SK-MEL-5 (cell line): ENCODE measurements at places on chromosomes 2 and 18. TPM values are rescaled to one million over a fixed set of nuclear protein-coding genes. Genes with fewer than 3 reads are reported as not detected.

GRCh38 chr2:140862181-140862580 is 1268.6 kb downstream of the LRP1B start:
- DNase-seq: no peak

TXNL4A gene
- total RNA-seq: 126 and 158 TPM in 2 replicates

- peak; percentile 87 for DNase-seq
Measured at GRCh38 chr2:68909793-68910674, 38.8 kb upstream of the BMP10 start.

ASXL3 gene
- not detected in 2 replicates for total RNA-seq

DNA sequence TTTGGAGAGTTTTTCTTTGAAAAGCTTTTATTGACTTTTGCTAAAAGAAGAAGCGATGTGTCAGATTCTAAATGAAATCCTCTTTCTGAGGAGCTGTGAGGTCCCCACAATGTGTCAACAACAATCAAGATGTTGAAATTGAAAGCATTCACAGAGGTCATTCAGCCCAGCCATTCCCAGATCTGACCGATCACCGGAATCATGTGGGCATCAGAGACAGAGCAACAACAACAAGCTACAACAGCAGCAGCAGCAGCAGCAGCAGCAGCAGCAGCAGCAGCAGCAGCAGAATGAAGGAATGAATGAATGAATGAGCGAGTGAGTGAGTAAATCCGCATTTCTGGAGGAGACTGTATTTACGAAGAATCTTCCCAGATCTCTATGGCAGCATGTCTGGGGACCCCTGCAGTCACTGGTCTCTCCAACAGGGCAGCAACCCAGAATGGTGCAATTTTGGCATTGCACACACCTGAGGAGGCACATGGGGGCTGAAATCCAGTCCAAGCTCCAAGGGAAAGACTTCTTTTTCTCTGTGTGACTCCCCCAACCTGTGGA is 299.0 kb downstream of the MYCN start:
- DNase-seq: no peak

- no peak for DNase-seq
Measured at GRCh38 chr2:150027164-150027563, 439.6 kb upstream of the MMADHC start.

GRCh38 chr2:233968556-233968955 is 51.4 kb downstream of the TRPM8 start:
- DNase-seq: no peak

DNA sequence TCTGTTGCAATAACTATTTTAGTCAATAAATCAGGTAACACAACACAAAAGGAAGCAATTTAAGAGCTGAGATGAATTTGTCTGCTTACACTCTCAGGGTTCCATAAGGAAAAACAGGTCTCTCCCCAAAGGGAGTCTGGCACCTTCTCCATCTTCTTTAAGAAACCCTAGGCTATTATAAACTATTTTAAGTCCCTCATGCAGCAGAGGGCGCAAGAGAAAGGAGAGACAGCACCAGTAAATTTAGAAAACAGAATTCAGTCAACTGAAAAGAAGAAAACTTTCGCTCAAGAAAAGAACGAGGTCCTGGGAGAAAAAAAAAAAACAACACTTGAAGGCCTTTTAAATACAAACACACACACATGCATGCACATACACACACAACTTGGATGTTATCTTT is 19.1 kb downstream of the SULT1C4 start:
- peak; percentile 59 for DNase-seq

VWC2L gene
- total RNA-seq: not detected in 2 replicates

DNA sequence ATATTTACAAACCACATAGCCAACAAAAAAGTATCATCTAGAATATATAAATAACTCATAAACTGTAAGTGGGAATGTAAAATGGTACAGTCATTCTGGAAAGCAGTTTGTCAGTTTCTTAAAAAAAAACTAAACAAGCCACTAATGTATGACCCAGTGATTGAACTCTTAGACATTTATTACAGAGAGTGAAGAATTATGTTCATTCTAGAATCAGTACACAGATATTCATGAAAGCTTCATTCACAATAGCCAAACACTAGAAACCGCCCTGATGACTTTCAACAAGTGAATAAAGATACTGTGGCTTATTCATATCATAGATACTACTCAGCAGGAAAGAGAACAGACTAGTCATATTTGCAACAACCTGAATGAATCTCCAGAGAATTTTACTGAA is 1541.5 kb downstream of the LRP1B start:
- DNase-seq: peak; percentile 37

- DNase-seq: no peak
Measured at GRCh38 chr18:37483984-37484819, 81.4 kb downstream of the CELF4 start.

DNA sequence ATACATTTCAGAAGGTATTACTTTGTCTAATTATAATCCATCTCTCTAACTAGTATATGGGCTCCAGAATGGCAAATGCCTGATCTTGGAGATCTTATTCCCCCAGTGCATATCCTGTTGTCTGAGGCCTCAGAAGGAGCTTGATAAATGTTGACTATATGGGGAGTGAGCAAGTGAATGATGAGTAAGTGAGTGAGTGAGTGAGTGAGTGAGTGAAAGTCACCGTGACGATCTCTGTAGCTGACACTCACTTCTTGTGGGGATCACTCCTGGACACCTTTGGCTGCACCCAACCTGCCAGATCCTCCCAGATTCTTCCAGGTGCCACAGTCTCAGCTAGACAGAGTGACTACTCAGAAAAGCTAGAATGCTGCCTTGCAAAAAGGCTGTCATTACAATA is 2.8 kb downstream of the XDH start:
- DNase-seq: no peak

DNA sequence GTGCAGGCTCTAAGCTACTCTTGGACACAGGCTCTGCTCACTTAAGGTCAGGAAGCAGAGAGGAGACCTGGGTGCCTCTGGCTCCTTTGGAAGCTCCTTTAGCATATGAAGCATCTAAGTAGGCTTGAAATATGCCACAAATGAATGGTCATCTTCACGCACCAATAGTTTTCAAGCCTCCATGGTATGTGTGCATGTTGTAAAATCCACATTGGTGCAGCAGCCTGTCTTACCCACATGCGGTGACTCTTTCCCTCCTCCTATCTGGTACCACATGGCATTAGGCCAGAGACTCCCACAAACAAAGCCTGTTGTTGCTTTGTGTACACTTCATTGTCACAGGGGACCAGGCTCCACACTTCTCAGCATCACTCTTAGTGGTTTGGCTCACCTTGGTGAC is 442.2 kb upstream of the RAB12 start:
- no peak for DNase-seq

DNA sequence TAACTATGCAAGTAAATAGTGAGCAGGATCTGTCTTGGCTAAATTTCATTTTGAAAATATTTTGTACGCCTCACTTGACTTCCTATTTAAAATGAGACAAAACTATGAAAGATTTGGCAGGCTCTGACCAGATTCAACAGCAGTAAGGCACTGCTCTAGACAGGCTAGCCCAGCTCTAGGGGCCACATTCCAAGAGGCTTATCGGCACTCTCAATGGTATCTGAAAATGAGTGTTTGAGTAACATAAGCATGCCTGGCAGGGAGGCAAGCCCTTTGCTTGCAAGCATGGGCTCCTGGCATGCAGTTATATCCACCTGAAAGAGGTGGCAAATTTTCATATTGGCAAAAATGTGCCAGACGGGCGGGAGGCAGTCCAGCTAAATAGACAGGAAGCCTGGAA is 10.5 kb downstream of the CAPN13 start:
- no peak for DNase-seq

STPG4 gene
- total RNA-seq: 0.26 TPM in 1 of 2 replicates, not detected in the other

- no peak for DNase-seq
Measured at GRCh38 chr18:14935210-14935609, 187.2 kb downstream of the ANKRD30B start.

GRCh38 chr2:26088038-26088643 is 54.3 kb downstream of the RAB10 start:
- peak; percentile 66 for DNase-seq

- no peak for DNase-seq
Measured at GRCh38 chr18:6487968-6488367, 73.3 kb upstream of the L3MBTL4 start.

DNA sequence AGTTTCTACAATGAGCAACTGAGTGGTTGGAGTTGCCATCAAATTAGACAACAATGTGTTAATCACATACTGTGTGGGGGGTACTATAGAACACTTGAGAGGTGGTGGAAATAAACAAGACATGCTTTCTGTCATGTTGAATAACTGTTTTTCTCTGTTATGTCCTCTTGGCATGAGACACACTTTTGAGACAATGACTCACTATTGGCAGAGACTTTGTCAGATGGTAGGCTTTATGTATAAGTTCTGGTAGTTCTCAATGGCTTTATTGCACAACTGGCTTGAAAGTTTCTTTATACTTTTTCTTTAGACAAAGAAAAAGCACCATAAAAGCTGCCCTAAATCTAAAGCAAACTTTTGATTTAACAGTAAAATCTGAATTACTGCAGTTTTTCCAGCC is 578.7 kb downstream of the ADCYAP1 start:
- peak; percentile 64 for DNase-seq

DNA sequence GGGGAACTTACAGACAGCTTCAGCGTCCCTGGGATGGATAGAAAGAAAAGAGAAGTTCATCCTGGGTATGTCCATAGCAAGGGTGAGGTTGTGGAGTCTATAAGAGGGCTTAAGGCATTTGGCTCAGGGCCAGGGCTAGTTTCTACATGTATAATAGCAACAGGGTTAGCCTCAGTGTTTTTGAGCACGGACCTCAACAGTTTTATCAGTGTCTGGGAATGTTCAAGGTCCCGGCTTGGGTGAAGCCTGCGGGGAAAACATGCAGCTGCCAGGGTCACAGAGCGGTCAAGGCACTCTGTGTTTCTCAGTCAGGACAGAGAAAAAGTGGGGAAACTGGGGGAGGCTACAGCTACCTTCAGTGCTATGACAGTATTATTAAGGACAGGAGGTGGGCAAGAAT is 427.7 kb upstream of the HS6ST1 start:
- no peak for DNase-seq

DNA sequence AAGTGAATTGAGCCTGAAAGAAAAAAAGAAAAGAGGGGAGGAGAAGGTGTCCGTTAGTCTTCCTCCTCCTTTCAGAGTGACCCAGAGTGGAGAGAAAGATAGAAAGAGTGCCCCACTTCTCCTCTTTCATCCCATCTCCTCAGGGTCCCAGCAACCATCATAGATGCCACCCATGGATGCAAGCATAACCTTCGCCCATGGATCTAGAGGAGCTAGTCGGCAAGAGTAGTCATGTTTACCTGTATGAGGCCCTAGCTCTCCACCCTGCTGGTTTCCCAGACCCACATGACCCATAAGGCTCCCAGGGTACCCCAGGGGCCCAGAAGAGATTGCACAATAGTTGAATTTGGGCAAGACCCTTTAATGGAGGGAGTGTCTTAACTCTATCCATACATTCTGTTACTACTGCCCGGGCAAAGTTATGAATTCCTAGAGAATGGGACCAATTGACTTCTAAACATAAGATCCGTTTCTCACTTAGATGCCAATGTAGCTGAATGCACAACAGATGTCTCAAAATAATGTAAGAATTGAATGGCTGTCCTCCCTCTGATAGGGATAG is 56.1 kb upstream of the CDCA7 start:
- no peak for DNase-seq

GRCh38 chr18:63832470-63832869 is 55.0 kb upstream of the SERPINB2 start:
- DNase-seq: no peak

PER2 gene
- 1.8 and 2.2 TPM in 2 replicates for total RNA-seq

DNA sequence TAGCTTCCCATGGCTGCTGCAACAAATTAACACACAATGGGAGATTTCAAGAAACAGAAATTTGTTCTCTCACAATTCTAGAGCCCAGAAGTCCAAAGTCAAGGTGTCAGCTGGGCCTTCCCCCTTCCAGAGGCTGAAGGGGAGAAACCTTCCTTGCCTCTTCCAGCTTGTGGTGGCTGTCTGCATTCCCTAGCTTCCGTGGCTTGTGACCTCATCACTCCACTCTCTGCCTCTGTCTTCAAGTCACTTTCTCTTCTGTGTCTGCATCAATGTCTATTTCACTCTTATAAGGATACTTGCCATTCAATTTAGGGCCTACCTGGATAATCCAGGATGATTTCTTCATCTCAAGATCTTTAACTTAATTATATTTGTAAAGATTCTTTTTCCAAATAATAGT is 16.8 kb upstream of the SRBD1 start:
- no peak for DNase-seq

DNA sequence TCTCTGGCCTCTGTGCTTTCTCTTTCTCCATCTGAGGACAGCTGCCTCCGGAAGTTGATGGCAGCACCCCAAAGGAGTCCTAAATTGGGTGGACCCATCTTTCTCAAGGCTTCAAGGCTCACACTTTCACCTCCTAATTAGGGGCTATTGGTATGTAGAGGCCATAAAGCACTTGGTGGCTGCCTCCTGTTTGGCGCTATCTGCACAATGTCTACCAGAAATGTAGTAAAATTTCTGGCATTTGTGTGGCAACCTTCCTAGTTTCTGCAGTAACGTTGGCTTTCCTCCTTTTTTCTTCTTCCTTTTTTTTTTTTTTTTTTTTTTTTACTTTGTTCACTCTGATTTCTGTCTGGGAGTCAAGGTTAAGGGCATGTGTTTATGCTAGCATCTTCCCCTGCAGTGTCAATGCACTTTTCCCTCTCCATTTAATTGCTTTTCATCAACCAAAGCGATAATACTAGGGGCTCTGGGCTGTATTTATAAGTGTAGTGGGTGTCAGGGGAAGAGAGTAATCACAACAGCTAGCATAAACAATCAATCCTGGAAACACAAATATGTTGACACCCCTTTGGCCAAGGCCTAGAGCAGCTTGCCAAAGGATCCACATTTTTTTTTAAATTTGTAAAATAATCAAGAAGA is 86.0 kb downstream of the TACR1 start:
- DNase-seq: no peak

PXDN gene
- total RNA-seq: 3.1 and 4.7 TPM in 2 replicates

DNA sequence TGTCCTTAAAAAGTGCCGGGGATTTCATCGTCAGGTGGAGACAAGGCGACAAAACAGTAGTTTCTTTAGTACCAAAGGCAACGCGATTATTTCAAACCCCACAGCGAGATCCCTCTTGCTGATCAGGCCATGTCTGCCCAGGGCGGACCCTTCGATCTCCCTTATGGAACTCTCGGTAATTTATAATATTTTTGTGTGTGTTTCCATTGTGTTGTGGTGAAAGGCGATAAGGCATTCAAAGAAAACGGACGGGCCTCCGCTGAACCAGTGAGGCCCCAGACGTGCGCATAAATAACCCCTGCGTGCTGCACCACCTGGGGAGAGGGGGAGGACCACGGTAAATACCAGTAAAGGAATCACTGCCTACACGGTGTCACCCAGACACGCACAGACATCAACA is 1.4 kb upstream of the GAD1 start:
- DNase-seq: no peak

DNA sequence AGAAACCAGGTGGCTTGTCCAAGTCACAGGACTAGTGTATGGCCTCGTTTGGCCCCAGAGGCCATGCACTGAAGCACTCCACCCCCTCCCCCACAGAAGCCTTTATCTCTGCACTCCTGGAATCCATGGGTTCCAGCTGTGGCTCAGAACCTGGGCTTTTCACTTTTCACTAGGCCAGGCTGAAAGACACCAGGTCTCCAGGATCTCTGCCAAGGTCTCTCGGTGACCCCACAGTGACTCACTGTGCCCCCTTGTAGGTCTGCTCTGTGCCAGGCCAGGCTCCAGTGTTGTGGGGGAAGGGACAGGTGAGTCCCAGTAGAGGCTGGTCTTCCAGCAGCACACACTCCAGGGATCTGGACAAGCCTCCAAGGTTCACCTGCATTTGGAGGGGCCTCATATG is 31.0 kb upstream of the GLI2 start:
- DNase-seq: no peak

- DNase-seq: peak; percentile 52
Measured at GRCh38 chr2:69773206-69773605, 31.3 kb downstream of the ANXA4 start.

HTR2B gene
- 0.13 and 1.2 TPM in 2 replicates for total RNA-seq

RGPD4 gene
- 0.08 TPM in 1 of 2 replicates, not detected in the other for total RNA-seq

GRCh38 chr2:167135706-167136105 is 247.4 kb downstream of the XIRP2 start:
- DNase-seq: no peak

RAPH1 gene
- total RNA-seq: 5.0 and 5.5 TPM in 2 replicates
